ENCODE measurements at places on chromosomes 4 and X.

GRCh38 chr4:145819101-145819852 is 119.3 kb downstream of the ZNF827 start:
- no peak for DNase-seq

GRCh38 chrX:13346646-13347045 is 26.8 kb upstream of the ATXN3L start:
- DNase-seq, result no peak

GRCh38 chr4:46878641-46879040 is 30.4 kb downstream of the COX7B2 start:
- no peak for DNase-seq

DNA sequence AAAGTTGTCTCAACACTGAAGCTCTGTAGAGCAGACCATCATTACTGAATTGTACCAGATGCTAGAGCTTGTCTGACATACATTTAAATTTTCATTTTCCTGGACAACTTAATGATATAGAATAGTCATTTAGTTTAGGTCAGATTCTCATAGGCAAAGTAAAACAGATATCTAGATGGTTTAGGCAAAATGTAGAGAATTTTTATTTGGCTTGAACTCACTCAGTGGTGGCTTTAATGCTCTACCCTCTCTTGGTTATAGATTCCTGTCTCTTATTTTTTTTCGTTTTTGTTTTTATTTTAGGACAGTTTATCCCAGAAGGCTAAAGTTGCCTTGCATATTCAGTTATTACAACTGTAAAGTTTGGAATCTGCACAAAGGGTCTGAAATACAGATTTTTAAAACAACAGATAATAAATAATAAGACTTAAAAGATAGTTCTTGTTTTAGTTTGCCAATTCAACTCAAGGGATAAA is 4.0 kb upstream of the IRS4 start:
- no peak for DNase-seq

DNA sequence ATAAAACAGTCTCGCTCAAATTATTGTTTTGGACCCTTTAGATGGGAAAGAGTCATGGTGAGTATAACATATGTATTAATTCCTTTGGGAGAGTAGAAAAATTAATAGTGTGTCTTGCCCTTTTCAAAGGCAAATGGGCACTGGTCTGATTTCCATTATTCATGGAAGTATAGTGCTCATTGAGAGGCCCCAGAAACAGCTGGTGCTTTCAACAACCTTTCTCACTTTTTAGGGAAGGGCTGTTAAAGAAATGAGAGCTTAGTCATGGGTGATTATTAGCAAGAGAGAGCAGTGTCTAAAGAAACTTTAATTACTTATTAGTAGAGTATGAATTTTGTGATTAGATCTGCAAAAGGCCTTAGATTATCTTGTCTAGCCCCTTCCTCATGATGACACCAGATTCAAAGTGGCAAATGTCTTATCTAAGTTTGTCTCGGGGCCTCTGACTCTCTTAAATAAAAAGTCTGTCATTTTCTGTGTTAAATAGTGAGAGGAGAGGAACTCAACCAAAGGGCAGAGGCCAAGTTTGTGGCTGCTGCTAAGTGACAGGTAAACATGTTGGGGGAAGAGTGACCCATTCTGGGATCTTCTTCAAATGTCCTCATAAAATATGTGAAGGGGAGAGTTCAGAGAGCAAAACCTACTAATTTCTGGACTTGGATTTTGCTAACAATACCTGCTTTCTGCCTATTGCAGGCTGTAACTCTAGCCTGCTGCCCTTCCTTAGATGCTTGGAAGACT is 110.6 kb downstream of the REPS2 start:
- DNase-seq, result no peak

GRCh38 chr4:182416067-182416466 is 172.9 kb downstream of the TENM3 start:
- DNase-seq, result no peak

GRCh38 chr4:146110871-146111485 is 64.5 kb upstream of the LSM6 start:
- DNase-seq, result no peak

DNA sequence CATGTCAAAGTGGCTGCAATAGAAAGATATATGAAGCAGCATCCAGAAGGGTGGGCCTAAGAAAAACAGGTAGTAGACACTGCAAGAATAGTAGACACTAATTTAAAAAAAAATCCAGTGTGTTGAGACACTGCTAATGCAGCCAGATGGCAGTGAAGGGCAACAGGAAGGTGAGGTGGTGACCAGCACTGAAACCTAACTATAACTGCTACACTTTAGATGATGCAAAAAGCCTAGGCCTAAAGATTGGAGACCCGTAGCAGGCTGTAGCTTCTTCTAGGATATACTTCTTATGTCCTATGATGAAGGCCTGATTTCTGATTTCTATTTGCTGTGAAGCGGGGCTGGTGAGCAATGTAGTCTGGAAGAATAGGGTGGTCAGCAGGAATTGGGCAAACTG is 38.7 kb upstream of the SH3KBP1 start:
- DNase-seq, result no peak
